ENCODE measurements at places on chromosomes 12 and 14.
A peak's percentile ranks its signal among the peaks of the same experiment; 100 is the strongest.

DNA sequence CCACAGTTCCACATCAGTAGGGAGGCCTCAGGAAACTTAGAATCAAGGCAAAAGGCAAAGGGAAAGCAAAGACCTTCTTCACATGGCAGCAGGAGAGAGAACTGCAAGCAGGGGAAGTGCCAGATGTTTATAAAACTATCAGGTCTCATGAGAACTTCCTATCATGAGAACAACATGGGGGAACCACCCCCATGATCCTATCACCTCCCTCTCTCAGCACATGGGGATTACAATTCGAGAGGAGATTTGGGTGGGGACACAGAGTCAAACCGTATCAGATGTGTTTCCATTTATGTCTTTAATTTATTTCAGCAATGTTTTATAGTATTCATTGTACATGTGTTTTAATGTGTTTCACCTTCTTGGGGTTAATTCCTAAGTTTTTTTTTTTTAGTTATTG, 25.8 kb downstream of the METAP2 start:
- no peak for DNase-seq

DNA sequence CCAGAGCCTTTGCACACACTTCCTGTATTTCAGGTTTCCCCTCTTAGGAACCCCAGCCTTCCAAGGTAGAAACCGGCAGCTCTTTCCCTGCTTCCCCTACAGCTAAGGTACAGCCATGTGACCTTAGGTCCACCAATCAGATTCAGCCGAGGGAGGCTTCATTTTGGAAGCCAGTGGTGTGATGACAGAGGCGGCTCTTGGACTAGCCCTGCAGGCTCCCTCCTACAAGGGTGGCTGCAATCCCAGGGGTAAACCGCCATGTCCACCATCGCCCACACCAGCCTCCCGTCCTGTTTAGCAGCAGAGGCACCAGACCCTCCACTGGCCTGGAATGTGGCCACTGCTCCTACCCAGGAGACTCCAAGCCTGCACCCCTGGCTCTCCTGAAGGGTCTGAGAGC, 65.6 kb downstream of the SERPINA3 start:
- no peak for DNase-seq

DNA sequence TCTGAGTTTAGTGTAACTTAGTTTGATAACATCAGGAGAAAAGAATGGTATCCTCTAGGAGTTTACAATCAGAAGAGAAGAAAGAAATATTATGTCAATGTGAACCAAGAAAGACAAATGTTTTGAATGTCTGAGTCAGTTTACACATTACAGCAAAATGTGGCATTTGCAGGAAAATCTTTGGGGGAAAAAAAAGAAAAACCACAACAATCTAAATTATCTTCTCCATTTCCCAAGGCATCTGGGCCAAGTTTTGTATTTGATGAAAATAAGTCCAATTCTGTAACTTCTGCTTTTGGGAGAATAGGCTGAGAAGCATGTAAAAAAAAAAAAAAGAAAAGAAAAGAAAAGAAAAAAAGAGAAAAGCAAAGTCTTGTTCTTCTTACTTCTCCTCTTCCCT, 58.8 kb upstream of the FLRT2 start:
- DNase-seq = no peak

GRCh38 chr12:92562063-92562734, 140.6 kb upstream of the PLEKHG7 start:
- DNase-seq = no peak

DNA sequence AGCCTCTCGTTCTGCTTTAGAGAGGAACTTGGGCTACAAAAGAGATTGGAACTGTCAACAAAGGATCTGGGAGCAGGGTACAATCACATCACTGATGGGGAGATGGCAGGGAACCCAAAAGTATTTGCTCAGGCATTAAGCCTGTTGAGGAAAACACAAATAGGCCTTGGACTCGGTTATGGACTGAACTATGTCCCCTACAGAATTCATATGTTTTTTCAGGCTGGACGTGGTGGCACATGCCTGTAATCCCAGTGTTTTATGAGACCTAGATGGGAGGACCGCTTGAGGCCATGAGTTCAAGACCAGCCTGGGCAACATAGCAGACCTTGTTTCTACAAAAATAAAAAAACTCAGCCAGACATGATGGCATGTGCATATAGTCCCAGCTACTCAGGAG, 13.9 kb downstream of the DDX23 start:
- no peak for DNase-seq

GRCh38 chr12:49696723-49697122, 10.5 kb downstream of the FMNL3 start:
- DNase-seq = no peak

GRCh38 chr14:67557118-67557517, 24.0 kb downstream of the PLEKHH1 start:
- no peak for DNase-seq

- peak; percentile 57 for DNase-seq
Observed at GRCh38 chr12:40691913-40692764, at the start of gene CNTN1. TSS of gene CNTN1 (plus strand) at chr12:40692439.

DNA sequence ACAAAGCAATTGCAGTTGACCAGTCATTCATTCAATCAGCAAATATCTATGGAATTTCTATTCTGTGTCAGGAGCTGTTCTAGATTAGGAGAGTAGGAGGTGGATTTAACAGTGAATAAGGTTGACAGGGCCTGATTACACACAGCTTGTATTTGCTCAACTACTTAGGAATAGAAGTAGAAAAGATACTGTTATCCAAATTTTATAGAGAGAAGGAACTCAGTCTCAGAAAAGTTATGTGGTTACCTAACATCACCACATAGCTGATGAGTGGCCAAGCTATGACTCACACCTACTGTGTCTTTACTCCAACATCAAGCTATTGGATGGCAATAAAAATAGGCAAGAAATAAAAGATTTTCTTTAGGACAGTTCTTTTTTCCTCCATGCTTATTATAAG, 374.8 kb downstream of the RMST start:
- no peak for DNase-seq

GRCh38 chr14:44586910-44587309, 79.8 kb upstream of the FSCB start:
- DNase-seq = peak; percentile 98

- peak; percentile 87 for DNase-seq
Observed at GRCh38 chr12:57261428-57261865, 10.5 kb upstream of the STAC3 start.

GRCh38 chr12:116882742-116883141, 1.5 kb upstream of the HRK start:
- DNase-seq = peak; percentile 18

DNA sequence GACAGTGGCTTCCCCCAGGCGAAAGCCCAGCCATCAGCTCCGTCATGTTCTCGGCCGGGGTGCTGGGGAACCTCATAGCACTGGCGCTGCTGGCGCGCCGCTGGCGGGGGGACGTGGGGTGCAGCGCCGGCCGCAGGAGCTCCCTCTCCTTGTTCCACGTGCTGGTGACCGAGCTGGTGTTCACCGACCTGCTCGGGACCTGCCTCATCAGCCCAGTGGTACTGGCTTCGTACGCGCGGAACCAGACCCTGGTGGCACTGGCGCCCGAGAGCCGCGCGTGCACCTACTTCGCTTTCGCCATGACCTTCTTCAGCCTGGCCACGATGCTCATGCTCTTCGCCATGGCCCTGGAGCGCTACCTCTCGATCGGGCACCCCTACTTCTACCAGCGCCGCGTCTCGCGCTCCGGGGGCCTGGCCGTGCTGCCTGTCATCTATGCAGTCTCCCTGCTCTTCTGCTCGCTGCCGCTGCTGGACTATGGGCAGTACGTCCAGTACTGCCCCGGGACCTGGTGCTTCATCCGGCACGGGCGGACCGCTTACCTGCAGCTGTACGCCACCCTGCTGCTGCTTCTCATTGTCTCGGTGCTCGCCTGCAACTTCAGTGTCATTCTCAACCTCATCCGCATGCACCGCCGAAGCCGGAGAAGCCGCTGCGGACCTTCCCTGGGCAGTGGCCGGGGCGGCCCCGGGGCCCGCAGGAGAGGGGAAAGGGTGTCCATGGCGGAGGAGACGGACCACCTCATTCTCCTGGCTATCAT, 663 bp downstream of the PTGER2 start:
- peak; percentile 12 for DNase-seq

- DNase-seq = peak; percentile 42
Observed at GRCh38 chr12:83826112-83826511, 1086.5 kb downstream of the SLC6A15 start.

GRCh38 chr12:97322388-97322787, 140.2 kb upstream of the RMST start:
- DNase-seq = no peak

- no peak for DNase-seq
Observed at GRCh38 chr12:123391546-123392343, 7.8 kb downstream of the KMT5A start.

DNA sequence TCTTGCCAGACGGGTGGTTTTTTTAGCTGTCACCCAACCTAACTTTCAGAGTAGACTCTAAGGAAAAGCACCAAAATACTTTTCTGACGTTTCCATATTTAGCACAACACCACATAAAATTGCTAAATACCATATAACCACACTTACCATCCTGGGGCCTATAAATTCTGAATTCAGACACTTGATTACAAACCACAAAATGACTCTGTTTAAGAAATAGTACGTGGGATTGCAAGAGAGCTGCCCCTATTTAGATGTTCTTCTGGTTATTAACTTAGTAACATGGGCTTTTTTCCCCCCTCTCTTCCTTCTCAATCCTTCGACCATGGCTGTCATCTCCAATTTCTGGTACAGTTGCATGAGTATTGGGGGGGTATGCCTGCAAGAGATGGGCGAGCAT, 287.7 kb downstream of the BMP4 start:
- DNase-seq = no peak

DNA sequence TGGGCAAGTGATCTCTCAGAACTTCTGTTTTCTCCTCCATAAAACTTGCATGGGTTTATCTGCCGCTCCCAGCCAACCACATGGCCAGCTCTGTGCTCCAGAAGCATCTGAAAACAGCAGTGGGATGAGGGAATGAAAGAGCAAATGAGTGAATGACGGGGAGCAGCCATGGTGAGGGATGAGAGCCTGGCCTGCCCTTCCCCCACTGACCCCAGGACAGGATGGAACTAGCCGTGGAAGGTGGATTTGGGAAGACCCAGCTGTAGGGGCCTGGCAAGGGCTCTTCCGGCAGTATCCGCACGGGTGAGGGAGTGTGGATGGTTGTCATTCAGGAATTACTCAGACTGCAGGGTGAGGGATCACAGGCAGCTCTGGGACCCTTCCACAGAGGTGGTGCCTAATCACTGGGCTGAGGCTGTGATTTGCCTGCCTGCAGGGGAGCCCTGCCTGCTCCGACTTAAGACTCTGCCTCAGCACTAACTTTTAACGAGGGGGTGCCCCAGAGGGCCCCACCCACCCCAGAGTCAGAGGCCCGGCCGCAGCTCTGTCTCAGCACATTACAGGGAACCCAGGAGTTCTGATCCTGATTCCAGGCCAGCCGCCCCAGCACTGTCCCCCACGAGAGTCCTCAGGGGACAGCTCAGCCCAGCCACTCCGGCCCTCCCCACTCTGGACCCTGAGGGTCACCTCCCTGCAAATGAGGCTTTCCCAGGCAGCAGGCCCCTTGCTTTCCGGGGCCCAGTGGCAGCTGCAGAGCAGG, 136.8 kb upstream of the C14orf180 start:
- DNase-seq = no peak

DNA sequence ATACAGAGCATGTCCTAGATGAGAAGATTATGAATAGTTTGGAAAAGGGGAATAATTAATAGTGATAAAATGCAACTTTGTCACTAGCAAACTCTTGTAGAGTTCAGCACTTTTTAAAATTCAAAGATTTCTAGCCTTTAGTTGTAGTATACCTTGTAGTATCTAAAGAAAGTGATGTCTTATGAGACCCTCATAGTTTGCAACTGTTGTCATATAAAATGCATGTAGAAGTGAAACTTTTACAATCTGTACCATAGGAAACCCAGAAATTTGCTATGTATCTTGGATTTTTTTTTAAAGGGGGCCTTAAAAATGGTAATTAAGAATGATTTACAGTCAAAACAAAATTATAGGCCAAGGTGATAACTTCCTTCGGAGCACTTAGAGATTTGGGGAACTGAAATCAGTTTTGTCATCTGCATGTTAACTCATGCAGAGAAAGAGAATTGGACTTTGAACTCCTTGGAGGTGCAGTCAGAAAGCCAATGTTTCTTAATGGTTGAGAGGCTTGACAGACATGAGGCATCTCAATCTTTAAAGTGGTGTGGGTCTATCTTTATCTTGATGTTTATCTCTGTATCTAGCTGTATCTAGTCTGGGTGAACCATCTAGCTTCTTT, 1.3 kb downstream of the LRRK2 start:
- no peak for DNase-seq

DNA sequence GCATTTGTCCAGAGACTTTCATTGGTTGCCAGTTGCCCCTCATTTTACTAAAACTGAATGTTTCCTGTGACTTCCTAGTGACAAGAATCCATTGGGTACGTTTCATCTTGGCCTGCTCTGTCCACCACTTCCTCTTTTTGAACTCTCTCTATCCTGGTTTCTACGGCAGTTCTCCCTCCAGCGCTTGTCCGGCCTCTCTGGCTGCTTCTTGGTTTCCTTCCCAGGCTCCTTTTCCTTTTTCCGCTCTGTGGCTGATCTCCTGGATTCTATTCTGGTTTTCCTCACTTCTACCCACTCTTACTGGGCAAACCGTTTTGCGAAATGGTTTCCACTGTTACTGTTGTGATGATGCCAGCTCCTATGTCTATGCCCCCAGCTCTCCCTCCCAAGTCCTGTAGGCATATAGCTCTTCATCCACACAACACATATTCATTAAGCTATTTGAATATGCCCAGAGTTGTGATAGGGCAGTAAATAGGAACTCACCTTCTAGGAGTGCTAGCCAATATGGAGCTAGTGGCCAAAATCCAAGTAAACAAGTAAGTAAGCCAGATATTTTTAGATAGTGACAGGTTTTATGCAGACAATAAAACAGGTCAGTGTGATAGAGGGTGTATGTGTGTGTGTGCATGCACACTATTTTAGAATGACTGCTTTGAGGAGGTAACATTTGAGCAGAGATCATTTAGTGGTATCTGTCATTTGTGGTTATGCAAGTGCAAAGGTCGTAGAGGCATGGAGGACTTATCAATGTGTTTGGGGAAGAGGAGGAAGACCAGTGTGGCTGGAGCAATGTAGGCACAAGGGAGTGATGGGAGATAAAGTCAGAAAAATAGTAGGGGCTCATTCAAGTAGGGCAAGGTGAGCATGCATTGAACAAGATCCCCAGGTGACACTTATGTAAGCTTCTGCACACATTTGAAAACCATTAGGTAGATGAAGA, 27.9 kb upstream of the CTDSP2 start:
- DNase-seq = no peak

GRCh38 chr12:11136075-11136474, 1.6 kb upstream of the TAS2R30 start:
- DNase-seq = no peak

Measured in NCI-H748 treated with DMSO at 0.1 percent for 48 hours (cell line).